ENCODE measurements at places on chromosomes 7 and 10. TPM values are rescaled to one million over a fixed set of nuclear protein-coding genes. Genes with fewer than 3 reads are reported as not detected.

Gene KIAA1549
- total RNA-seq: 4.2 TPM

Gene UNC5B
- 6.3 TPM for total RNA-seq

Gene WNT8B
- not detected for total RNA-seq

Gene TACC2
- total RNA-seq: 37.6 TPM

Gene MRLN
- total RNA-seq: 156 TPM

Gene GHRHR
- not detected for total RNA-seq

Gene GIMAP7
- 4.2 TPM for total RNA-seq

Gene EGR2
- total RNA-seq: 3.7 TPM

Gene PSPH
- 13.6 TPM for total RNA-seq

Gene CALY
- total RNA-seq: not detected

Gene TSPAN12
- 33.4 TPM for total RNA-seq

Gene STK31
- total RNA-seq: 1.0 TPM

Gene ZWINT
- 10.4 TPM for total RNA-seq

Gene CFAP69
- total RNA-seq: 2.6 TPM

Gene SEC61G
- 196 TPM for total RNA-seq

Gene CRTAC1
- 0.52 TPM for total RNA-seq

Gene TMEM139
- 1.0 TPM for total RNA-seq

Gene CCAR1
- total RNA-seq: 17.2 TPM

Gene WNT2
- 3.1 TPM for total RNA-seq

Gene BICC1
- total RNA-seq: 25.6 TPM

Gene TAS2R5
- total RNA-seq: 0.52 TPM

Gene IDE
- total RNA-seq: 14.1 TPM

Gene DHX32
- 21.9 TPM for total RNA-seq

Gene PTF1A
- not detected for total RNA-seq

Gene OR2A5
- not detected for total RNA-seq

Gene AS3MT
- total RNA-seq: 6.8 TPM

Gene TET1
- 15.1 TPM for total RNA-seq

Gene MYH16
- total RNA-seq: not detected

Gene PHKG1
- total RNA-seq: 48.0 TPM

Gene NUTM2E
- not detected for total RNA-seq

Gene FAM180A
- total RNA-seq: 0.52 TPM

Gene ELFN1
- 1.6 TPM for total RNA-seq

Gene PRKAR2B
- 11.5 TPM for total RNA-seq

Gene SLC26A4
- 0.52 TPM for total RNA-seq

Gene PKD1L1
- 0.52 TPM for total RNA-seq

Gene ANKRD22
- not detected for total RNA-seq

Gene RASA4B
- 2.6 TPM for total RNA-seq

Gene UNCX
- not detected for total RNA-seq

Gene SPDYE6
- total RNA-seq: not detected

Gene KLF14
- 0.52 TPM for total RNA-seq

Gene WASL
- 15.1 TPM for total RNA-seq

Gene HOXA2
- total RNA-seq: under 0.01 TPM

Gene H2BK1
- not detected for total RNA-seq

Gene TMEM229A
- not detected for total RNA-seq

Gene SRRT
- 25.1 TPM for total RNA-seq

Data from skeletal muscle tissue (tissue), 5 donors.